ENCODE measurements at places on chromosomes 4 and X.

GRCh38 chrX:3811331-3812311 lies 98.2 kb upstream of the PRKX start:
- DNase-seq = no peak

GRCh38 chr4:13493793-13494192 lies 9.7 kb upstream of the RAB28 start:
- no peak for DNase-seq

GRCh38 chr4:15322006-15322405 lies 105.8 kb upstream of the C1QTNF7 start:
- no peak for DNase-seq

DNA sequence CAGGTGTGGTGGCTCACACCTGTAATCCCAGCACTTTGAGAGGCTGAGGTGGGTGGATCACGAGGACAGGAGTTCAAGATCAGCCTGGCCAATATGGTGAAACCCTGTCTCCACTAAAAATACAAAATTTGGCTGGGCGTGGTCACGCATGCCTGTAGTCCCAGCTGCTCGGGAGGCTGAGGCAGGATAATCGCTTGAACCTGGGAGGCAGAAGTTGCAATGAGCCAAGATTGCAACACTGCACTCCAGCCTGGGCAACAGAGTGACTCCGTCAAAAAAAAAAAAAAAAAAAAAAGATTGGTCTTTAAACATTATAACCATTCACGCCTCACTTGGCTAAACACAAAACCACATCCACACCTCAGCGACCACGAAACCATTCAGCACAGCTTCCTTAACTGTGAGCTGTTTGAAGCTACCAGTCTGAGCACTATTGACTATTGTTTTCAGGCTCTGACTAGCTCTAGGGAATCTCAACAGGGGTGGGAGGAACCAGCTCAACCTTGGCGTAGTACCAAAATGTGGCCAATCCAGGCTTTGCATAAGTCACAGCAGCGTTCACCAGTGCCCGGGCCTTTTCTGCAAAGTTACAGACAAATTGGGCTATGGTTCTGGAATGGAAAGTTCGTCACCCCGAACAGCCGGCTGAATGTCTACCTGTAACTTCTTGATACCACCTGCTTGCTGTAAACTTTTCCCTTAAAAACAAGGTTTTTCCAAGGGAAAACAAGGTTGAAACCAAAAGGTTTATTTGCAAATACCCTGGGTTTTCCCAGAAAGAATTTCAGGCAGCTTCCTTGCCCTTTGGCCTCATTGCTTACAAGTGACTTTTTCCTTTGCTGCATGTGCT lies 73.6 kb upstream of the DHX15 start:
- DNase-seq = peak; percentile 99

- no peak for DNase-seq
Observed at GRCh38 chr4:160265836-160266235, 1163.0 kb downstream of the RAPGEF2 start.

GRCh38 chr4:145156986-145157385 lies 23.4 kb downstream of the OTUD4 start:
- no peak for DNase-seq

GRCh38 chrX:74449322-74449936 lies 28.1 kb downstream of the SLC16A2 start:
- peak; percentile 12 for DNase-seq

DNA sequence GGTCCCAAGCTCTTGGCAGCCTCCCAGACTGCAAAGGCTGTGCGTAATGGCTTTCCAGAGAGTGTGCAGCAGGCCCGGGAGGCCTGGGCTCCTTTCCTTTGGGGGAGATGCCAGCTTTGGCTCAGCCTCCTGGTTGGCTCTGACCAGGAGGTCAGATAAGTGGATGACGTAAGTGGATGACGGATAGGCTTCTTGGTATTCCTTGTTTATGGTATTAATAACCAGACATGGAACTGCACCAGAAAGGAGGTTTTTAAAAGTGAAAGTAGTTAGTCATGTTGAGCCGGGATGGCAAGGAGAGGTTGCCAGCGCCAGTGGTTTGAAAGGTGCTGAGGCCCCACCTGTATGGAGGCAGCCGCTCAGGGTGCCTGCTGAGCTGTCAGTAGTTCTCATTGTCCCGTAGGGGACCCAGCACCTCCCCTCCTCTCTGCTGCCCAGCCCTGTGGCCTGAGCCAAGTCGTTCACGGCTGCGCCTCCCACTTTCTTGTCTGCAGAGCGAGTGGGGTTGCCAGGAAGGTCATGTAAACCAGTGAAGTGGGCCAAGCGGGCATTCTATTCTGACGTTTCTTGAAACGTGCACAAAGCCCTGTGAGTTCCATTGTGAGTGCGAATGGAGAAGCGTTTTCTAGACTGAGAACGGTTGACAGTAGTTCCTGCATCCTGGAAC lies 28.7 kb upstream of the STOX2 start:
- peak; percentile 45 for DNase-seq

DNA sequence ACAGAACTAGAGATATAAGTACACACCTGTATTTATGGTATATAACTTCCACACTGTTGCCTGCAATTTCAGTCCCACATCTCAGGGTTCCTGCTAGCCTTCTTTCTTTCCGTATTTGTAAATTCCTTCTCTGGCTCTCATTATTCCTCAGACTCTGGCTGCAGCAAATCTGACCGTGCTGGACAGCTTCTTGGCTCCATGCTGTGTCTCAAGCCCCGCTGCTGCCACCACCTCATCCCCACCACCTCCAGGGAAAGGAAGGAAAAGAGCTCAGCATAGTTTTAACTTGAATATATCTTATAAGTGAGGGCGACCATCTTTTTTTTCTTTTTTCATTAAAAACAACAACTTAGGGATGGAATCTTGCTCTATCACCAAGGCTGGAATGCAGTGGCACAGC lies 155.6 kb upstream of the CXCL13 start:
- no peak for DNase-seq

DNA sequence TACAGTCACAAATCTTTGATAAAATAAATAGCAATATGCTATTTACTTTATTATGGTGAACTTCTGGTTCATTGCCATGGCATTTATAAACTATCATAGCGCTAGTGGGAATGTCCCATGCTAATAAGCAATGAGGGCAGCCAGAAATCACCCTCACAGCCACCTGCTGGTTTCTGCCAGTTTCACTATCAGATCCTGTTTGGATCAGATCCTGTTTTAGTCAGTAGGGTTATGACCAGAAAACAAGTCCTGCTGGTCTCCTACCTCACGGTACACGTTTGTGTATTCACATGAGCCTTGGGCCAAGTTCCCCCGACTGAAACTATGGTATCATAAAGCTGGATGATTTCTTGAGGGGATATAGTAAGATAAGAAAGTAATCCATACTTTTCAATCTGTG lies 17.7 kb downstream of the FOXR2 start:
- no peak for DNase-seq

- DNase-seq = peak; percentile 4
Observed at GRCh38 chr4:158624889-158625478, 46.7 kb downstream of the C4orf46 start.

DNA sequence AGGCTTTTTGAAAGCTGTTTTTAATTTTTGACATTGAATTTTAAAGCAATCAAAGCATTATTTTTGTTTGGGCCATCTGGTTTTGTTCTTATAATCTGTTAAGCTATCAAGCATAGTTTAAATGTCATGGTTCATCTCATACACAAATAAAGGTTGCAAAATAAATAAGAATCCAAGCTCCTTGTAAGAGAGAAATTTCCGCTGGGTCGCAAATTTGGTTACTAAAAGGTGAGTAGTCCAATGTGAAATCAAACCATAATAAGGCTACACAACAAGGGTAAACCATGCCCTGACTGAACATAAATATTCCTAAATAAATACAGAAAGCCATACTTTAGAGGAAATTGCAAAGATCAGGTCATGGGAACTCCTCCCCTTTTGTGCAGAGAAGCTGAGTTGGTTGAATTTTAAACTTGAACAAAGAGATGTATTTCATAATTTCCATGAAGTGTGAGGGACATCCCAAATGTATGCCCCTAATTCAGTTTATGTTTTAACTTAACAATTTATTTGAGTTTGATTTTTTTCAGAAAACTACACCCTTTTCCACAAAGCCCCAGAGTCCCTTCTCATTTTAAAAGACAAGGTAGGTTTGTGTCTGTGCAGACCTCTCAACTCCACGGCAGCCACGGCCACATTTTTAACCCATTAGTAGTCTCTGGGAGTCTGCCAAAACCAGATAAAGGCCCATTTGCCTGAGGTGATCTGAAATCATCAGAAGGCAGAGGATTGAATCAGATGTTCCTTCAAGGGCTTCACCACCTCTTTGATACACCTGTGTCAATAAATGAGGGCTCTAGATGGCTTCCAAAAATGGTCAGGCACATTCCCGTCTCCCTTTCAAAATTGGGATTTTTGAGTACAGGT lies 85.2 kb downstream of the PLAC1 start:
- DNase-seq = no peak

DNA sequence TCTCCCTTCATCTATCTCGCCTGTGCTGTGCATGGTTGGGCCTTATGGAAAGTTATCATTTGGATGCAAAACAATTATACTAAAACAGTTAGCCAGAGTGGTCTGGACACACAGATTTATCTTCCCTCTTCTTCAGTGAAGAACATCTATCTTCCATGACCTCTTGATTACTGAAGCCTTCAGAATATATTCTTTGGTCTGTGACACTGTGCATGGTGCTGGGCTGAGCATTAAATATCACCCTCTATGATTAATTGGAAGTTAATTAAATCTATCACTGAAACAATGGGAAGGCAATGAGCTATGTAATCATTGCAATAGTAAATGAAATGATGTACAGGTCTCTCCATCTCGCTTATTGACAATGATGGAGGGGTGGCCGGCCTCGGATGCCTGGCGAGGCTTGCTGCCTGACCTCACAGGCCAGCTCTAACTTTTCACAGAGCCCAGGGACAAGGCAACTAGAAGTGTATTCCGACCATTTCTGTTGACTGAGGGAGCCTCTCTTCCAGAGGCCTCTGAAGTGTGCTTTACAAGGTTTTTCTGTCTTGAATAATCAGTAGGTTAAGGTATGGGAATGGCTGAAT lies 186.6 kb downstream of the NKX6-1 start:
- no peak for DNase-seq
